ENCODE measurements at places on chromosomes 12 and 14. TPM values are rescaled to one million over a fixed set of nuclear protein-coding genes. Genes with fewer than 3 reads are reported as not detected.
A peak's percentile ranks its signal among the peaks of the same experiment; 100 is the strongest.

- H3K27ac ChIP-seq: no peak overlapping the region
- no peaks in the 10 kb centered on the region for H3K4me1 ChIP-seq
- no peaks in the 10 kb centered on the region for H3K36me3 ChIP-seq
These were observed 73.4 kb downstream of the C12orf42 start for GRCh38 chr12:103422328-103422727.

DNA sequence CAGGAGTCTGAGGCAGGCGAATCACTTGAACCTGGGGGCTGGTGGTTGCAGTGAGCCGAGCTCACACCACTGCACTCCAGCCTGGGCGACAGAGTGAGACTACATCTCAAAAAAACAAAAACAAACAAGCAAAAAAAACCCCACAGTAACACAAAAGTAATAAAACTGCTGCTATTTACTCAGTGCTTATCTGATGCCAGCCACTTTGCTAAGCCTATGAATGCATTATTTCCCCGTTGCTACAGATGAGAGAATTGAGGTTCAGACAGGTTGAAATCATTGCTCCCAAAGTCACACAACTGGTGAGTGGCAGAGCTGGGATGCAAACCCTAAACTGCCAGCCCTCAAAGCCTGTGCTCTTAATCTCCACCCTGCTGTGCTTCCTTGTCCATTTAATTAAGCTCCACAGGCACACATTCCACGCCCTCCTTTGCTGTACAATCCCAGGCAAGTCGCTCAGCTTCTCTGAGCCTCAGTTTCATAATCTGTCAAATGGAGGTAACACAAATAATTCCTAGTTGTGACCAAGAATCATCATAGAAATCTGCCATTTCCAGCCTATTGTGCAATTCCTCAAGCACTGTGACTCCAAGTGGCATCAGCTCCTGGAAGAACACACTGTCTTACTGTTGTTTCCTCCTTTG lies 5.7 kb upstream of the OAS3 start:
- H3K4me1 ChIP-seq: peaks cover 15% of the 10 kb centered on the region
- H3K4me3 ChIP-seq: no peak overlapping the region
- H3K27me3 ChIP-seq: no peaks in the 10 kb centered on the region
- H3K36me3 ChIP-seq: peaks cover 6% of the 10 kb centered on the region
- no peak for DNase-seq

GRCh38 chr12:46354111-46354801 lies 18.3 kb downstream of the SLC38A2 start:
- H3K27ac ChIP-seq: peak overlapping the region; percentile 15
- peaks cover 12% of the 10 kb centered on the region for H3K36me3 ChIP-seq
- peaks cover 29% of the 10 kb centered on the region for H3K4me1 ChIP-seq
- no peak overlapping the region for H3K4me3 ChIP-seq
- no peaks in the 10 kb centered on the region for H3K27me3 ChIP-seq

DNA sequence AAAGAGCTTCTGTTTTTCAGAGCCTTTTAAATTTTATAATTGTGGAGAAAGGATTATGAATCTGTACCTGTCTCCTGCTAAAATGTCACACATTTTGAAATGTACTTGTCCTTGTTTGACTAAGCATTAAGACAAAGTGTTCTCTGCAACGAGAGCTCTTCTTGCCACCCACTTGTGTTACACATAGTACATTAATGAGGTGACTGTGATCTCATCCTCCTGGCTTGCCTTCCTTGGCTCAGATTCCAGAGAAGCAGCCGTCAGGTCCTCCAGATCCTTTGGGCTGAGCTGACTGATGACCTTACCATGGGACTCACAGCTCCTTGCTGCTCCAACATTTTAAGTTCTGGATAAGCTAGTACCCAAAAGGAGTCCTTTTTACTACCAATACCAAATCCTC lies 81.4 kb downstream of the BBS10 start:
- H3K36me3 ChIP-seq: no peaks in the 10 kb centered on the region
- no peak overlapping the region for H3K4me3 ChIP-seq
- peaks cover 26% of the 10 kb centered on the region for H3K27me3 ChIP-seq
- no peak for DNase-seq

- no peak overlapping the region for H3K4me3 ChIP-seq
- H3K27me3 ChIP-seq: peaks cover 22% of the 10 kb centered on the region
- H3K4me1 ChIP-seq: no peaks in the 10 kb centered on the region
- no peak for DNase-seq
These were observed 22.9 kb downstream of the KCNA1 start for GRCh38 chr12:4932576-4932975.

DNA sequence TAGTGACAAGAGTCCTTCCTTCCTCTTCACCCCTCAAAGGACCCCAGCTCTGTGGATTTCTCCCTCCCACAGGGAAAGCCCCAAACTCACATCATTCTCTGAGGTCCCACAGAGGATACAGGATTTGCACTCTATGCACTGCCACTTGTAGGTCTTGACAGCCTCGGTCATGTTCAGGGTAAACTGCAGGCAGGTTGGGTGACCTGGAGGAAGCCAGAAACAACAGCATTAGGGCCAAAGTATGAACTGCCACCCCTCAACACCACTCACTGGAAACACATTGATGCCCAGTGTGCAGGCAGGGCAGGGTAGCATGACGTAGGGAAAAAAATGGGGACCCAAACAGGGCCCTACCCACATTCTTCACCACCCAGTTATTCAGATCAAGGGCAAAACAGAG lies 264.4 kb downstream of the DPF3 start:
- no peaks in the 10 kb centered on the region for H3K36me3 ChIP-seq
- H3K4me3 ChIP-seq: no peak overlapping the region
- H3K27ac ChIP-seq: no peak overlapping the region
- H3K4me1 ChIP-seq: no peaks in the 10 kb centered on the region

DNA sequence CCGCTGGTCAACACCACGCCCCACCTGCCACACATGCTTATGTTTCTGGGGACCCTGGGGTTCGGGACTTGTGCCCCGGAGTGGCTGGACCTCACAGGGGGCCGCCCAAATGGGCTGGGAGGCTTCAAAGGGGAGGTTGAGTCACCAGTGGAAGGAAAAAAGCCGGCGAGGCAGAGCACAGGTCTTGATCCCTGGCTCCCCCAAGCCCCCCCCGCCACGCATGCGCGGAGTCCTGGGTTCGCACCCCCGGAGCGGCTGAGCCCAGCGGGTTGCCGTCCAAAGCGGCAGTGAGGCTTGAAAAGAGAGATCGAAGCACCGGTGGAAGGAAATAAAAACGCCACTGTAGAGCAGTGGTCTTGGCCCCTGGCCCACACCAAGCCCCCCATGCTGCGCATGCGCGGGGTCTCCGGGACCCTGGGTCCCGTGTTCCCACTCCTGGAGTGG lies 313.5 kb downstream of the ALG10 start:
- no peak overlapping the region for H3K27ac ChIP-seq
- no peaks in the 10 kb centered on the region for H3K27me3 ChIP-seq
- no peak overlapping the region for H3K4me3 ChIP-seq
- H3K4me1 ChIP-seq: no peaks in the 10 kb centered on the region

GRCh38 chr14:54776361-54777001 lies 126.1 kb downstream of the GCH1 start:
- peaks cover 49% of the 10 kb centered on the region for H3K4me1 ChIP-seq
- H3K4me3 ChIP-seq: peak overlapping the region; percentile 51
- H3K27ac ChIP-seq: peak overlapping the region; percentile 72
- peaks cover 5% of the 10 kb centered on the region for H3K36me3 ChIP-seq
- peaks cover 35% of the 10 kb centered on the region for H3K27me3 ChIP-seq

ABCD4 gene
- 46.2 TPM for total RNA-seq

B4GALNT3 gene
- total RNA-seq: 6.9 TPM

KRT6A gene
- not detected for total RNA-seq

BATF gene
- 152 TPM for total RNA-seq
